ENCODE measurements at places on chromosomes 5 and 9.

GRCh38 chr5:72021651-72022357 lies 85.5 kb upstream of the MAP1B start:
- no peak for DNase-seq

GRCh38 chr9:1400983-1401382 lies 350.8 kb downstream of the DMRT2 start:
- DNase-seq = no peak

GRCh38 chr9:84940294-84940693 lies 270.8 kb downstream of the NTRK2 start:
- DNase-seq = no peak

GRCh38 chr5:64895748-64896147 lies 127.0 kb downstream of the CWC27 start:
- no peak for DNase-seq

- DNase-seq = no peak
Observed at GRCh38 chr5:24714746-24715145, 70.0 kb upstream of the CDH10 start.

DNA sequence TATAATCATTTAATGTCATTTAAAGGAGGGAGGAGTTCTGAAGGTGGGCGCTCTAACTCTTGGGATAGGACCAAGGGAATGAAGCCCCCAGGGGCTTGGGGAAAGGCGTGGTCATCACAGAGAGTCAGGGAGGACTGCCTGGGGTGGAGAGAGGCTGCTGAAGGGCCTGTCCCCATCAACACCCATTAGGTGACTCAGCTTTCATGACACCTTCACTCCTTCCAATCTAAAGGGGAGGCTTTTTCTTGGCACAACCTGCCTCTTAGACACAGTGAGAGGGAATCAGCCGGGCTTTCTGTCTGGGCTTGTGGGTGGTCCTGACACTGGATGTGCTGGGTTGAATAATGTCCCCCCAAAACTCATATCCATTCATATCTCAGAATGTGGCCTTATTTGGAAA lies 31.4 kb upstream of the ANKRD33B start:
- no peak for DNase-seq

DNA sequence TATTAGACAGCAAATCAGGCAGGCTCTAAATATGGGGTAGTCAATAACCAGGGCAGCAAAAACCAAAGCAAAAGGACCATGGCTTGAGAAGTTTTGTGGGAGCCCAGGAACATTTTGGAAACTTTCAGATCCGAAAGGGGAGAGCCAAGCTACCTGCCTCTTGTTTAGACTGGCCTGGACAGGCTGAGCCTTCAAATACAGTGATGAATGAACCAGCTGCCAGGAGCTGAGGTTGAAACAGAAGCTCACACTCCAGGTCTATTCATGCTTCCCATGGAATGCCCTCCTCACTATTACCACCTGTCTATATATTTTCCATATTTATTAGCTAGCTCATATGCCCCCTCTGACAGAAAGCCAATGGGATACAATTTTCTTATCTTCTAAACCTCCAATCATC lies 150.8 kb upstream of the SLC44A1 start:
- DNase-seq = no peak

GRCh38 chr9:107780960-107781359 lies 291.4 kb upstream of the KLF4 start:
- no peak for DNase-seq

DNA sequence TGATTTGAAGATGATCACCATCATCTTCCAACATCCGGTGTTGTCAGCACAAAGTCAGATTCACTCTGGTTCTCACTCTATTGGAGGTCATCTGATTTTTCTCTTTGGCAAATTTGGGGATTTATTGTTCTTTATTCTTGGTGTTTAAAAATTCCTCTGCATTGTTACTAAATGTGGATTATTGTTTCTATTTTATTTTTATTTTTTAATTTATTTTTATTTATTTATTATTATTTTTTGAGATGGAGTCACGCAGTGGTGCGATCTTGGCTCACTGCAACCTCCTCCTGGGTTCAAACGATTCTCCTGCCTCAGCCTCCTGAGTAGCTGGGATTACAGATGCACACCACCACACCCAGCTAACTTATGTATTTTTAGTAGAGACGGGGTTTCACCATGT lies 72.9 kb upstream of the TGFBR1 start:
- no peak for DNase-seq

DNA sequence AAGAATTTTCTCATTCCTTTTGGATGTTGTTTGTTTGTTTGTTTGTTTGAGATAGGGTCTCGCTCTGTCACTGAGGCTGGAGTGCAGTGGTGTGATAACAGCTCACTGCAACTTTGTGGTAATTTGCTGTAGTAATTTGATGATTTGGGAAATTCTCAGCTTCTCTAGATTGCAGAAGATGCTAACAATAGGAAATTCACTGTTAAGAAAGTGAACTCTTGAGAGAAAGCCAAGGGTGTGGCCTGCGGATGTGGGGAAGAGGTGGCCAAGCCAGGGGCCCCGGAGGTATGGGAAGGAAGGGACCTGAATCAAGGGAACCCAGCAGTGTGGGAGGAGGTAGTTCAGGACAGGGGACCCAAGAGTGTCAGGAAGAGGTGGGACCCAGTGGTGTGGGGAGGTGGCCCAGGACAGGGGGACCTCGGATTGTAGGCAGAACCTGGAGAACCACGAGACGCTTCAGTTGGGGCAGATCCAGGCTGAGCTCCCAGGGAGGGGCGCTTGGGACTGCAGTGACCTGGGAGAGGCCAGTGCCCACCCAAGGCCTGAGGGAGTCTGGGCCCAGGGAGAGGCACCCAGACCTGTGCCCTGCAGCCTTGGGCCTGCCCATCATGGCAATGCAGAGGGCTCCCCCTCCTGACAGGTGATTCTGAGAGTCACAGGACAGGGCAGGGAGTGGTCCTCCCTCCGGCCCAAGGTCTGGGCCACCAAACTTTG lies 5.6 kb upstream of the LCN2 start:
- DNase-seq = no peak

DNA sequence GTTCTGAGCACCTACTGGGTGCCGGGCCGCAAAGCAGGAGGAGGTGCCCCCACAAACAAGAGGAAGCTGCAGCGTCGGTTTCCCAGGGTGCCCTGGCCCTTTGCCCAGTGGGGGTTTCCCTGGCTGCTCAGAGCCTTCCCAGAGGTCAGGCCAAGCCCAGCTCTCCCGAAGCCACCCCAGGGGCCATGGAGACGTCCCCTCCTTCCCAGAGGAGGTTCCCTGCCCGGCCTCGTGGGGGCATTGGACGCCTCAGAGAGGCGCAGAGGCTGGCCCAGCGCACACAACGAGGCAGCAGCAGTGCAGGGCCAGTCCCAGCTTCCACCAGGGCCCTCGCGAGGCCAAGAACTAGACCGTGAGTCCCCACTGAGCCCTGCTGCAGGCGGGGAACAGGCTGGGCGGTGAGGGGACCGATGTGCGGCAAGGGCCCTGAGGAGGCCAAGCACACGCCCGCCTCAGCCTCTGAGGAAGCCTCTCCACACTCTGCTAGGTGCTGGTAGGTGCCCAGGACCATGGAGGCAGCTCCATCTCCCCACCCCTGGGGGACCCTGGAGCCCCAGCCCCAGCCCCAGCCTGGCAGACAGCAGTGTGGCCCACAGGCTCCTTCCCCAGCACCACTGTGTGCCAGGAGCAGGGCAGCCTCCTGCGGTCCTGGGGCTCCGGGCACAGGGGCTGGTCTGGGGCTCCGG lies 7.0 kb downstream of the DIPK1B start:
- DNase-seq = peak; percentile 43

DNA sequence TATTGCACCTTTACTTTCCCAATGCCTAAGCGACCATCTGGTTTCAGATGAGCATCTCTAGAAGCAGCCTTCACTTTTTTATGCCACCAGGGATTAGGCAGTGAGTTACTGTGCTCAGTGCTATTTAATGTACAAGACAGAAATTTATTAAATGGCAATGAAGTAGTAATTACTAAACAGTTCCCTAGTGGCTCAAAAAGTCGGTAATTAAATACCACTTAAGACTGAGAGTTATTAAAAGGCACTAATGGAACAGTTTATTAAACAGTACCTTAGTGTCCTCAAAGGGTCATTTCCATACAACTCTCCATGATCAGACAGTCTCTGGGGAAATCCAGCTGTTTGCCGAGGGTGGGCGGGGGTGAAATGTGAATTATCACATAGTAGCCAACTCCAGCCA lies 42.3 kb downstream of the LHFPL2 start:
- DNase-seq = no peak

DNA sequence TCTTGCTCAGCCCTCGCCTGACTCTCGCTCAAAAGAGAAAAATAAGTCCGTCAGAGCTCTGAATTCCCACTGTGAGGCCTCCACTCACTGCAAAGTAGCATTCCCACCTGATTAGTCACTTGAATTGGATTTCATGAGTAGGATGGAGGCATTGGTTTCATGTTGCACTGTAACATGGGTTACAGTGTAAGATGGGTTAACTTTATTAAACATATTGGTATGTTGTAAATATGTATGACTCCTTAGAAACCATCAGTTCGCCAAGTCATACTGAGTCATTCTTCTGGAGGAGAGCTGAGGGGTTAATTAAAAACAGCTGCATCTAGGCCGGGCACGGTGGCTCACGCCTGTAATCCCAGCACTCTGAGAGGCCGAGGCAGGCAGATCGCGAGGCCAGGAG lies 93.8 kb upstream of the BNC2 start:
- DNase-seq = no peak

DNA sequence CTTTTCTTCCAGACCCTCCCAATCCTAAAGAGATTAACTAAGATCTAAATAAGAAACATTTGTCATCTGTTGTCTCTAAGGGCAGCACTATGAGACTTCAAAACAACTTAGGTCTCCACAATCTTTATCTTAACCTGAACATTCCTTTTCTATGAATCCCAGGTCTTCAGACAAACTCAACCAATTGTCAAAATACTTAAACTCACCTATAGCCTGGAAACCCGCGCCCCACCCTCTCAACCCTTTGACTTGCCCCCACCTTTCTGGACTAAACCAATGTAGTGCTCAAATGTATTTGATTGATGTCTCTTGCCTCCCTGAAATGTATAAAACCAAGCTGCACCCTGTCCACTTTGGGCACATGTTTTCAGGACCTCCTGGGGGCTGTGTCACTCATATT lies 76.5 kb upstream of the DMRT1 start:
- DNase-seq = no peak

DNA sequence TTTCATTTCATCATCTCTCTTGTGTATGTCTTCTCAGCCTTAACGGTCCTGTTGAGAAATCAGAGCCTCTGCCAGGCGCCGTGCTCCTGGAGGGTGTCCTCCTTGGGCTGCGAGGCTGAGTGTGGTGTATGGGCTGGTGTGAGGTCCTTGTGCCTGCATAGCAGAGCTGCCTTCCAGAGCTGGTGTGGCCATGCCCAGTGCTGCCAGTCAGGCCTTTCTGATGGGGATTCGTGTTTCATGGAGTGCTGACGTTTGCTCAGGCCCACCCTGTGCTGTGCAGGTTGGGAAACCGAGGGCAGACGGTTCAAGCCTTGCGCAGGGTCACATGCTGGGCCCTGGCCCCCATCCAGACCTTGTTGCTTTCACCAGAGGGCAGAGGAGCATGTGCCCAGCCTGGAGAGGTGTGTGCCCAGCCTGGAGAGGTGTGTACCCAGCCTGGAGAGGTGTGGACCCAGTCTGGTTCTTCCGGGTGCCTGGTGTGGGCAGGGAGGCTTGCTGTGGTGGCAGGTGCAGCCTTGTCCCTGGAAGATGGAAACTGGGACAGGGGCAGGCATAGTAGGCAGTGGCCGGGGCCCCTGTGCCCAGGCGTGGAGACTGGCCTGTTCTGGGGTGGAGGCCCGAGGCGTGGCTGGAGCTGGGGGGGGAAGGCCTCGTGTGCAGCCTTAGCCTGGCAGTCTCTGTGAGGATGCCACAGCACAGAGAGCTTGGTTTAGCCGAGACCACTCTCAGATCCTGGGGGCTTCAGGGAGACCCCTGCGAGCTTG lies 84.0 kb downstream of the RXRA start:
- DNase-seq = no peak

GRCh38 chr5:95959888-95960666 lies 1.6 kb downstream of the ELL2 start:
- peak; percentile 52 for DNase-seq

DNA sequence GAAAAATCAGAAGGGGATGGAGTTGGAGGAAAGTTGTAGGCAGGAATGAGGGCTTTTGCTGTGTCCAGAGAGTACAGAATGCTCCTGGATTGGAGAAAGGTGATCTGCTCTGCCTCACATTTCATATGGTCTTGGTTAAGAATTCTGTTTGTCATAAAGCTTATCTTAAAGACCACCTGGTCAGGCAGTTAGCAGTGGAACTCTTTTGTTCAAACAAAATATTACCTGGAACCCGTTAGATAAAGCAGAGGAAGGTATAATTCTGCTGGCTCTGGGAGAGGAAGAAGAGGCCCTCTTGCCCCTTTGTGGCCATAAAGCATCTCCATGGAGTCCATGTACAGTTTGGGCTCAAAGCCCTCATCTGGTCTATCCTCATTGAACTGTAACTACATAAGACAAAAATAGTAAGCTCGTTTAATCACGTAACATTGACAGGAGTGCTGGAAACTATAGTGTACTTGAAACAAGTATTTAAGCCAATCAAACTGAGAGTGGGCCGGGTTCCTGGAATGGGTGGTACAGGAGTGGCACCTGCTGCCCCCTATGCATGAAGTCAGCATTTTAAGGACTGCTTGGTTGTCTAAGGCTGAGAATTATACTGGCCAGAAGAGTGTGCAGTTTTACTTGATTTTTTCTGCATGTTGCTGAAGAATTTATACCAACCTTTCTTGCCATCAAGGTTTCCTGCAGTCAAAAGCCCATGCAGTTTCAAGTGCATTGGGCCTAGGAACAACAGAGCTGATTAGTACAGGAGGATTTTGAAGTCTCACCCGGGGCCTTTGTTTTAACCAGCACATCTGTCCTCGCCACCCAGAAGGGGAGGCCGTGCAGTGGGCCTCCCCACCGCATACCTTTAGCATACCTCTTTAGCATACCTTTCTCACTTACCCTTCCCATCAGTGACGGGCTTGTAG lies 39.9 kb downstream of the STXBP1 start:
- no peak for DNase-seq

GRCh38 chr5:134275822-134276221 lies 49.9 kb upstream of the PPP2CA start:
- no peak for DNase-seq

- DNase-seq = peak; percentile 56
Observed at GRCh38 chr5:134371834-134372340, 518 bp downstream of the UBE2B start.

- DNase-seq = no peak
Observed at GRCh38 chr5:472076-472655, 29.2 kb downstream of the EXOC3 start.

- no peak for DNase-seq
Observed at GRCh38 chr9:104798209-104798995, 34.5 kb downstream of the NIPSNAP3B start.

DNA sequence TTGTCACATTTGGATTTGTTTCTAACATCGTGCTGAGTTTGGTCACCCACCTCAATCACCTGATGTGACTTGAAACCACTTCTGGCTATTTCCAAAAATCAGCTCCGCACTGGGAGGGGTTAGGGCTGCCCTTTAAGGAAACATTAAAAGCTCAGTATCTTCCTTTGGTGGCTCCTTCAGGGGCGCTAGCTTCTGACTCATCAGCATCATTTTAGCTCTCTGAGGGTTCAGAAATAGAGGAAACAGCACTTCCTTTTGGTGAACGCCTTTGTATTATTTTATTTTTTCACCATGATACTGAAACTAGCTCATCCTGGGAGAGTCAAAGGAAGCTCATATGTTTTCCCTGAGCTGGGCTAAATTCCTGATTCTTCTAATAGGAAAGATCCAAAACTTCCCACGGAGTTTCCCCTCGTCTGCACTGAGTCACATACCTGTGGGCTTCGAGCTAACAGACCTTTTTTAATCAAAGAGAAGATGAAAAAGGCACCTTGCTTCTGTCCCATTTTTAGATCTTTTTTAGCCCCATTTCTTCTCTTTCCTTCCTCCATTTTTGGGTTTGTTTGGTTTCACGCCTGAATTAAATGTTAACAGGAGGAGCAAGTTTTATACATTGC lies 48.2 kb downstream of the ROPN1L start:
- DNase-seq = no peak
